ENCODE measurements at places on chromosomes 5 and 9.

- DNase-seq, result no peak
Measured at GRCh38 chr9:125428902-125429467, 167.4 kb downstream of the GAPVD1 start.

GRCh38 chr5:16970260-16970659, 34.2 kb upstream of the MYO10 start:
- no peak for DNase-seq

GRCh38 chr9:133730994-133731715, 7.0 kb downstream of the SARDH start:
- DNase-seq, result no peak

- peak; percentile 24 for DNase-seq
Measured at GRCh38 chr5:77015938-77016569, 14.2 kb upstream of the AGGF1 start.

- no peak for DNase-seq
Measured at GRCh38 chr5:125976421-125977000, 446.7 kb upstream of the GRAMD2B start.

DNA sequence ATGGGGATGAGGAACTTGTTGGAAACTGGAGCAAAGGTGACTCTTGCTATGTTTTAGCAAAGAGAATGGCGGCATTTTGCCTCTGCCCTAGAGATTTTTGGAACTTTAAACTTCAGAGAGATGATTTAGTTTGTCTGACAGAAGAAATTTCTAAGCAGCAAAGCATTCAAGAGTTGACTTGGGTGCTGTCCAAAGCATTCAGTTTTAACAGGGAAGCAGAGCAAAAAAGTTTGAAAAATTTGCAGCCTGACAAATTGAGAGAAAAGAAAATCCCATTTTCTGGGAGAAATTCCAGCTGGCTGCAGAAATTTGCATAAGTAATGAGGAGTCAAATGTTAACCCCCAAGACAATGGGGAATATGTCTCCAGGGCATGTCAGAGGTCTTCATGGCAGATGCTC, 682.3 kb upstream of the ST8SIA4 start:
- DNase-seq, result no peak

GRCh38 chr9:33881635-33882034, 64.7 kb downstream of the UBE2R2 start:
- DNase-seq, result peak; percentile 32

GRCh38 chr5:176356179-176356566, 5.4 kb downstream of the KIAA1191 start:
- no peak for DNase-seq

DNA sequence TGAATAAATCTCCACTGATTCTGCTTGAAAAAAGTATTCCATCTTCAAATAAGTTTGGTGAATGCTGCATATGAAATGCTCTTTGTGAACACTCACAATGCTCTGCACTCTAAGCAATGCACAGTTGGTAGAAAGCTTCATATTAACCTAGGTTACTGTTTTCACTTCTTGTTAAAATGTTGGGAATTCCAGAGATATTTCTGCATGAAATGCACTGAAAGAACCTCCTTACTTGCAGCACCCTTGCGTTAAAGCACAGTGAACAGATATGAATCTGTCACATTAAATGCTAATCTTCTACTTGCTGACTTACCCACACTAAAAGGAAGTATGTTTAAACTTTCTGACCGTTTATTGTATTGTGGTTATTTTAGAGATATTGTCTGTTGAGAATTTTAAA, 584.1 kb upstream of the NUDT12 start:
- no peak for DNase-seq

- DNase-seq, result no peak
Measured at GRCh38 chr9:76592974-76593347, 134.0 kb downstream of the GCNT1 start.
